ENCODE measurements at places on chromosomes 12 and 14.
A peak's percentile ranks its signal among the peaks of the same experiment; 100 is the strongest.

- peak; percentile 75 for DNase-seq
Measured at GRCh38 chr12:80186727-80187217, 87.4 kb downstream of the OTOGL start.

- no peak for DNase-seq
Measured at GRCh38 chr12:76085520-76085868, 1.0 kb upstream of the NAP1L1 start.

DNA sequence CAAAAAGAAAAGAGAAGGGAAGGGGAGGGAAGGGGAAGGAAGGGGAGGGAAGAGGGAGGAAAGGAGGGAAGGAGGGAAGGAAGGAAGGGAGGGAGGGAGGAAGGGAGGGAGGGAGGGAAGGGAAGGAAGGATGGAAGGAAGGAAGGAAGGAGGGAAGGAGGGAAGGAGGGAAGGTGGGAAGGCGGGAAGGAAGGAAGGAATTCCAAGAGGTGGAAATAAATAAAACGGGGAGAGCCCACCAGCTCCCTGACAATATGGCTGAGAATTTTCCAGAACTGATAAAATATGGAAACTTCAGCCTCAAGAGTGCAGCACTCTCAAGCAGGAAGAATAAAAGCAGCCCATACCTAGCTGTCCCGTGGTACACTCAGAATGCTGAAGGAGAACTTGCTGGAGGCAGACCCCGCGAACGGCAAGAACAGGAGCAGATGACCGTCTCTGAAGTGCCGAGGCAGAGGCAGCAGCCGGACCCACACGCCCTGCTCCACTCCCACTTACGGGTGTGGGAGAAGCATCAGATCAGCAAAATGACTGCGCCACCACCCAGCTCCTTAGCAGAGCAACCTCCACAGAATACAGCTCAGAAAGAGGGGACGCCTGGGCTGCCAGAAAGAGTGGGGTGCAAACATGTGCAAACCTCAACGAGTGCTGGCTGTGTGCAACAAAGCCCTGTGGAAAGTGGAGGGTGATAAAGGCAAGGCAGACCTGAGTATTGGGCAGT lies 34.1 kb upstream of the INF2 start:
- no peak for DNase-seq

- no peak for DNase-seq
Measured at GRCh38 chr14:23941230-23941629, 12.3 kb upstream of the DHRS4 start.

GRCh38 chr14:72420749-72421474 lies 473.0 kb downstream of the DPF3 start:
- DNase-seq: peak; percentile 43
